Stimulated activated CD4-positive, alpha-beta T cell treated with anti-CD3 and anti-CD28 coated beads, Interleukin-2, amount 100 ng/mL, for 24 hours (primary cell): ENCODE measurements at places on chromosomes 2 and 18.
A peak's percentile ranks its signal among the peaks of the same experiment; 100 is the strongest.

- no peak for DNase-seq
These were observed 93.0 kb downstream of the NRP2 start for GRCh38 chr2:205775097-205775877.

DNA sequence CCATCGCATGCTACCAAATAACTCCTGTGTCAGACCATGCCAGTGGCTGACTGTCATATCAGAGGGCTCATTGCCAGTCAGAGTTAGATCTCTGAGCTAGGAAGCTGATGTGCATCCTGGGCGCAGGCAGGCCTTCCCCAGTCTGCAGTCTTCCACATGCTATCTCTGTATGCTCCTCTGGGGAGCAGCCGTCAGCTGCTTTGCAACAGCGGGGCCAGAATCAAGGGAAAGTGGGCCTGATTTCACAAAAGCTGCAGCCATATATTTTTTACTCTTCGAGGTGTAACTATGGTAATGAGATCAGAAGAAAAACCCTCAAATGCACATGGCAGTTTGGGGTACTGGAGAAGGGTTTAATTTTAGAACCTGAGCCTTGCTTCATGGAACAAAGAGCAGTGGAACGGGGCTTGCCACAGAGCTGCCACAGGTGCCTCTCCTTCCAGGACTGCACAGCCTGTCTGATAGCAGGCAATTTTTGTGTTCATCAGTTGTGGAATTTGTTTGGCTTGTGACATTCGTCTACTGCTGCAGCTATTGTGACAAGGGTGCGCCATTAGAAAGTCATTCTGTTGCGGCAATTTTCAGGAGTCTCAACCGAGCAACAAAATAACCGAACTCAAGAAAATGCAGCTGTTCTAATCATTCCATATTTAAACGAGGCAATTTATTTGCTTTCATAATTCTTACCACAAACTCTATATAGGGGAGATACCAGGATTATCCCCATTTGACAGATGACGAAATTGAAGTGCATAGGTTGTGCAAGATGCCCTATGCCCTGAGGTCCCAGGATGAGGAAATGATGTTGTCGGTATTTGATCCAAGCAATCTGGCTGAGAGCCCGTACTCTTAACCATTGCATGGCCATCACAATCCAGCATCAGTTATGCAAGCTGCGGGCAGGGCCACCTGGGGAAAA, 109.6 kb upstream of the CYRIA start:
- no peak for DNase-seq

- no peak for DNase-seq
These were observed 17.1 kb upstream of the SLC35F6 start for GRCh38 chr2:26746934-26747333.

GRCh38 chr2:7989823-7990222, 692.0 kb upstream of the ID2 start:
- no peak for DNase-seq

DNA sequence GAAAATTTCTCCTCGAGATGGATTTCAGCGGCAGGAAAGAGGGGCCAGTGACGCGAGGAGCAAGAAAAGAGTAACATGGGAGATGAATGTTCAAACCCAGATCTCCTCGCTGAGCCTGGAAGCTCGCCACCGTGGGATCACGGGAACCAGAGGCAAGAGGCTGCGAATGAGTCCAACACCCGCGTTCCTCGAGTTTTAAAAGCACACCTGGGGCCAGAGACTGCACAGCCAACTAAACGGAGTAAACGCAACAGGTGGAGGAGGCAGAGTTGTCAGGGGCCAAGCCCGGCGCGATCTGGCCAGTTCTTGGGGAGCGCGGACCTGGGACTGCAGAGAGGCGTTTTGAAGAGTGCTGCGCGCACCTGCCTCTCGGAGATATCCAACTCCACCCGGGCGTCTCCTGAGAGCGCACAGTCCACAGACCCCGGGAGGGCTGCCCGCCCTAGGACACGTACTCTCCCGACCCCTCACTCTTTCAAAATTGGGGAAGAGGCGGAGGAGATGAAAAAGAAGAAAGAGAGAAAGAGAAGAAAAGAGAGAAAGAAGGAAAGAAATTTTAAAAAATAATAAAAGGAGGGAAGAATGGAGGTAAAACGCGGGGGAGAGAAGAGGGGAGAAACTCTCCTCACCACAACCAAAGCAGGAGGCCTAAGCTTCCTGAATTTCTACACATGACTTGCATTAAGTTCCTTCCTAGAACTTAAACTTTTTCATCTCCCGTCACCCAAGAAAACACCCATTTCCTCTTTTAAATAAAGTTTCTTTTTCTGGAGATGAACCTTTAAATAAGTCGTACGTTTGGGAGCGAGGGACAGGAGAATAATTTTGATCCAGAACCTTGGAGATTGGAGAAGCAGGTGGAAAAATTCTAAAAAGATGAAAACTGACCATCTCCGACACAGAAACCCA, 5.3 kb upstream of the PAX3 start:
- no peak for DNase-seq

GRCh38 chr18:73201940-73202339, 334.2 kb upstream of the NETO1 start:
- DNase-seq: no peak

- no peak for DNase-seq
These were observed 61.1 kb downstream of the ASB1 start for GRCh38 chr2:238487652-238488346.

DNA sequence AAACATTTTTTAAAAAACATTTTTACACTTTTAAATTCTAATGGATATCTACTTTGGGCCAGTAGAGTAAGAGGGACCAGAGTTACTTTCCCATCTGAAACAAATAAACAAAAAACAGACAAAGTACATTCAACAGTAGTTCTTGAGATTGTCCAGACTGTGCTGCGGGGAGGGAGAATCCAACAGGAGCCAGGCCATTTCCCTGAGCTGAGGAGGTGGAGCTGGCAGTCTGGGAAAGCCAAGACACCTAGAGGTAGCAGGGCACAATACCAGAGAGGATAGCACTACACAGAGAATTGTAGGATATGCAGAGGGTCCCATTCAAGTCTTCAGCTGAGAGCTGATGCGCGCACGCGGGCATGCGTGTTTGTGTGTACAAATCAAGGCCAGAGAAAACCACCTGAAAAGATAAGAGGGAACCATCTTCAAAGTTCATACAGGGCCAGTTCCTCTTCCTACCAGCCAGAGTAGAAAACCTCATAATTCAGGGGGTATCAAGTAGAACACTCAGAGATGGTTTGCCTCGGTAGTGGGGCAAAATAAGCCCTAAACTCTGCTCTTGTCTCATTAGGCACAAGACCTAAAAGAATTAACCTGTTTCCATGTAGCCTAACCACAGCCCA, 44.0 kb downstream of the PTRHD1 start:
- no peak for DNase-seq

GRCh38 chr18:46768166-46768921, 11.5 kb upstream of the ST8SIA5 start:
- no peak for DNase-seq

DNA sequence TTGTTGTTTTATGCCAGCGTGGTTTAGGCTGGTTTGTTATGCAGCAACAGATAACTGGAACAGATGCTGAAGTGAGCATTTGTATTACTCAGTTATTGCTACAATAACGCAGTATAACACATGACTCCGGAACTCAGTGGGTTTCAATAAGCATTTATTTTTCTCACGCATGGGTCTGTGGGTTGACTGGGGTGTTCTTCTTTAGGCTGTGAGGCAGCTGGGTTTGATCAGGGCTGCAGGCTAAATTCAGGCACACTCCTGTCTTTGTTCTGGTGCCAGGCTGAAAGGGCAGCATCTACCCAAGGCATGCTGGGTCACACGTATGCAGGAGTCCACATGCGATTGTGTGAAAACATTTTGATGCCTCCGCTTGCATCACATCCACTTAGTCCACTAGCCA, 3.8 kb upstream of the SLC1A4 start:
- no peak for DNase-seq

DNA sequence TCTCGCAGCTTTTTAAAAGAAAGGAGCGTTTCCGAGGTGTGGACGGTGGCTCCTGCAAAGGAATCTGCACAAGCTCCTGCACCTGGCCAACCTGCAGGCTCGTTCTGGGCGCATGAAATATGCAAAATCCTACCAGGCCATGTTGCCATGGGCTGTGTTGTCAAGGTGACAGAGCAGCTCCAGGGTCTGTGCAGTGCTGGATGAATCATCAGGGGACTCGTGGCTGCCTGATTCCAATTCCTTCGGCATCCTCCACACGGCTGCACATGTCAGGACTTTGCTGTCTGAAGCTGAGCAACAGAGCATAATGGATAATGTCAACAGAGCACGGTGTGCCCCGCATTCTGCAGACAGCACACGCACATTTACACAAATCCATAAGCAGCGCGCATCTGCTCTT, 120.5 kb downstream of the EIPR1 start:
- DNase-seq: no peak

GRCh38 chr2:160406591-160407392, 86.8 kb downstream of the RBMS1 start:
- peak; percentile 75 for DNase-seq

DNA sequence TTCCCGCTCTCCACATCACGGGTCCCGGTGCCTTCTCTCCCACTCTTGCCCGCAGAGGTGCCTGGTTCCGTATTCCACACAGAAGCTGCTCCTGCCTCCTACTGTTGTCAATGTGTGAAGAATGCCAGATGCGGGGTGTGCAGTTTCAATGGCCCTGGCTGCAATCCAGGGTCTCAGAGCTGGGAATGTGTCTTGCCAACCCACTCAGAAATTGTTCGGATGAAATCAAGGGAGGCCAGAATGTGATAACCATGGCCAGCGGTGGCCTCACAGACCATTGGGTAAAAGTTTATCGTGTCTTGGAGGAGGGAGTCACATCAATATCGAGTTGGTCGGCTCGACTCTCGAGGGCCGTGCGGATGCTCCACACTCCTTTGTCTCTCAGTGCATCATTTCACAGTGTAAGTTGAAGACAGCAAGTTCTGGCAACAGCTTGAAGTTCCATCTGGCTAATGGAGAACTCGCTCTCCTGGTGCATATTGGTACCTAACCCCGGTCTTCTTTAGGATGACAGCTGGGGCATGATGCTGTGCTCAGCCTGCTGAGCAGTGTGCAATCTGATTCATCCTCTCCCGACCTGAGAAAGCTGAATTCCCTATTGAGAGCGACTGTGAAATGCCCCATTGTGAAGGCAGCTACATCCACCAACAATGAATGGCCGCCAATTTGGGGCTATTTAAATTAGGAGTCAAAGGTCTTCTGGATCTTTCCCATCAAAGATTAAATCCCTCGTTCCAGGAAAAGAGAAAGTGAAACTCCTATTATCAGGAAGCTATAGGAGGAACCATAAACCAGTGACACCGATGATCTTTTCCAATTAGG, 389.0 kb downstream of the SOX11 start:
- DNase-seq: no peak

GRCh38 chr2:167103028-167103756, 214.9 kb downstream of the XIRP2 start:
- no peak for DNase-seq

DNA sequence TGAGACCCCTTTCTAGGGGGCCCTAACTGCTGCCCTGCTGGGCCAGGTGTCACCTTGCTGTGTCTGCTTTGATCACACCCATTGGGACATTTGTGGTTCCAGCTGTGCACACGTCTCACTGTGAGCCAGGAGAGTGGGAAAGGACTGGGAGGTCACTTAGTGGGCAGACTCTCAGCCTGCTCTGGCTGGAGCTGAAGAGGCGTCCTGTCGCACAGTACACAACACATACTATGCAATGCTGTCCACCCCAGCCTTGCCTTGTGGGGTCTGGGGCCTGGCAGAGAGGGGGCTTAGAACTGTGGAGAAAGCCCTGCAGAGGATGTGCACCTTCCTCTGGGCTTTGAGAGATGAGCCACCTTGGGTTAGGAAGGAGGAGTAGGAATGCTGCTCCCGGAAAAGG, 25.3 kb upstream of the ASPRV1 start:
- DNase-seq: no peak

DNA sequence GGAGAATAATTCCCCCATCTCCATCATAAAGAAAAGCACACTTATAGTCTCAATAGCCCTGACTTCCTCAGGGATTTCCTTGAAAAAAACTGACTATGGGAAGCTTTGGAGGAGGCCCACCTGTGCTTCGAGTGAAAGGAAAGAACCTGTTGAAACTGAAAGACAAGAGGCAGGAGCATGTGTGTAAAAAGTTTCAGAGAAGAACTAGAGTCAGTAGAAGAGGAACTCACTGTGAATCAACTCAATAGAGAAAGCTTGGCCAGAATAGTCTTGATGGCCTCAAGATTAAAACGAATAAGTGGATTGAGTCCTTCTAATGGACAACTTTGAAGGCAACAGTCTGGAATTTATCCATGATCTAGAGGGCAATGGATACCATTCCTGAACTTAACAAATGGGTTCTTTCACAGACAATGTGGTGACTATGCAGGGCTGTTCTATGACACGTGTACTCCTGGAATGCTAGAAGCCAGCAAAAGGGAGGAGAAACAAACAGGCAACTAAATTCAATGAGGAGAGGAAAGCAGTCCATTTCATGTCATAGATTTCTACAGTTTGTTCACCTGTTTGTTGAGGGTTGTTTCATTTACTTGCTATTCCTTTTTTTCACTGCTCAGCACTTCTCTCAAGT, 442.3 kb downstream of the GRB14 start:
- no peak for DNase-seq

GRCh38 chr18:49721981-49722380, 91.4 kb downstream of the ACAA2 start:
- DNase-seq: no peak
